ENCODE measurements at places on chromosomes 2 and 18. TPM values are rescaled to one million over a fixed set of nuclear protein-coding genes. Genes with fewer than 3 reads are reported as not detected.

The ACADL gene
- total RNA-seq: 17.3 TPM

The AFF3 gene
- 6.0 TPM for total RNA-seq

The WDR7 gene
- 39.4 TPM for total RNA-seq

The RSAD2 gene
- total RNA-seq: 0.56 TPM

The SCN7A gene
- total RNA-seq: 1.3 TPM

The MBOAT2 gene
- total RNA-seq: 8.9 TPM

The CNTNAP5 gene
- not detected for total RNA-seq

The TFPI gene
- 86.1 TPM for total RNA-seq

The STK39 gene
- total RNA-seq: 22.6 TPM

The CCDC85A gene
- 46.0 TPM for total RNA-seq

The GALNT14 gene
- total RNA-seq: 1.6 TPM

The CHST9 gene
- total RNA-seq: not detected

- DNase-seq: no peak
Observed at GRCh38 chr2:121142452-121142851, 142.6 kb downstream of the TFCP2L1 start.

GRCh38 chr18:13289481-13290205 lies 71.1 kb downstream of the LDLRAD4 start:
- no peak for DNase-seq

DNA sequence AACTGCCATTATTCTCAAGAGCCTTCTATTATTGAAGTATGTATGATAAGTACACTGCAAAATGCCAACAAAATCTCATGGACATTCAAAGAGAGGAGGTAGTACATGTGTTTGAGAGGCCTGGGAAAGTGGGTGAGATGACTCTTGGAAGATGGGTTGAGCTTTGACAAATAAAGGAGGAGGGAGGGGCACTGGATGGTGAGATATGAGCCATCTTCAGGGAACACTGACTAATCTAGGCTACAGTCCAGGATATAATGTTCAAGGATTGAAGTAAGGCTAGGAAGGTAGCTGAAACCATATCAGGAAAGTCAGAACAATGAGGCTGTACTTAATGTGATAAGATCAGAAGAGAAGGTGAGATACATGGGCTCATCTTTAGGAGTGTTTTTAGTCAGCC lies 559.7 kb downstream of the ZEB2 start:
- no peak for DNase-seq

DNA sequence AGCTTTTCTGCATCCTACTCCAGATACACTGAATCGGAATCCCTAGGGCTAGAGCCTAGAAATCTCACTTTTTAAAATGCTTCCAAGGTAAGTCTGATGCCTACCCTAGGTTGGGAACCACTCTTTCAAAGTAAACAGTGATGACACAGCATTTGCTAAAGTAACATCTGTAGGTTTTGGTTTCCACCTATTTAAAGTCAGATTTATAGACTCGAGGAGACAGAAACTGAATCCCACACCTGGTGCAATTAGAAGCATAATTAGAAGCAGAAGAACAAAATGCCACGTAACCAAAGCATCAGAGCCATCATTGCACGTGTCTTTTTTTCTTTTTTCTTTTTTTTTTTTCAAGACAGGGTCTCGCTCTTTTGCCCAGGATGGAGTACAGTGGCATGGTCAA lies 40.9 kb downstream of the PDK1 start:
- no peak for DNase-seq

DNA sequence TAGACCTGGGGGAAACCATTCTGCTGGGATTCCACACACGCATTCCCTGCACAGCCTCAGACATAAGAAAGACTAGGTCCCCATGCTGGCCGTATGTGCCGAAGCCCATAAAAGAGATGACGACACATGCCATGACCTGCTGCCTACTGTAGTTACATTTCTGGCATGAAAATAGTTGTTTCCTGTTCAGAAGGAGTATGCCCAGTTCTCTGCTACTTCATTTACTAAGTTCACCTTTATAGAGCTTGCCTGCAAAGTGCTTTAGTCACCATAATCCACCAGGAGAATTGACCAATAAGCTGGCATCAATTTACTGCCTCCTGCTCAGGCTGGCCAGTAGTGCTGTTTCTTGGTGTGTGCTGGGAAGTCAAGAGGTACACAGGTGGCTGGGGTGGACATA lies 150.2 kb upstream of the ALPP start:
- DNase-seq: no peak

DNA sequence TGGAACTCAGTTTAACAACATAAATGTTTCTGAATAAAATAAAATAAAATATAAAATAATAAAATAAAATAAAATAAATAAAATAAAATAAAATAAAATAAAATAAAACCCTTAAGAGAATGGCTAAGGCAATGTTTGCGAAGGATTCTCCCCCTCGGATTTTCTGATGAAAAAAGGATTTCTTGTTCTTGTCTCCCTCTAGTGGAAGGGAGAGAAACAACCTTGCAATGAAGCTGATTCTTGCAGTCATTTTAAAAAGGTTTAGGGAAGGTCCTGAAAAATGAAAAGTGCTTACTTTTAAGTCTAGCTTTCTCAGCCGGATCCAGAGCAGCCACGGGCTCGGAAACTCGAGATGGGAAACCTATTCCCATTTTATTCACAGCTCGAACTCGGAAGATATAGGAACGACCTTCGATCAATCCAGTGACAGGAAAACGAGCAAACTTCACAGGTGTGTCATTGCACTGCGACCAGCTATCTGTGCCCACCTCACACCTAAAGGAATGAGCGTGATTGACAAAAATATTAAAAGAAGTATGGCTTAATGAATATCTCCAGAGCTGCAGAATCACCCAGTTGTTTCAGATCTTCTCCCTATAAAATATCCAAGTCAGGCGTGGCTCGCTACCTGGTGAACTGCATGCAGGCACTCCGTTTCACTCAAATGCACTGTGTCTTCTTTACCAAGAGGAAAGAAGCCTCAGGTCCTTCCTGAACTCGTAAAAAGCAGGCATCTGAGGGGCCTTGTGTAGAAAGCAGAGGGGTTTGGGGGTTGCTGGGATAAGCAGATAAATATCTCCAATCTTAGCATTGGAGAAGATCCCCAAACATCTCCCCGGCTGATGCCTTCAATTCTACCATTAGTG lies 68.1 kb downstream of the MYOM1 start:
- no peak for DNase-seq

DNA sequence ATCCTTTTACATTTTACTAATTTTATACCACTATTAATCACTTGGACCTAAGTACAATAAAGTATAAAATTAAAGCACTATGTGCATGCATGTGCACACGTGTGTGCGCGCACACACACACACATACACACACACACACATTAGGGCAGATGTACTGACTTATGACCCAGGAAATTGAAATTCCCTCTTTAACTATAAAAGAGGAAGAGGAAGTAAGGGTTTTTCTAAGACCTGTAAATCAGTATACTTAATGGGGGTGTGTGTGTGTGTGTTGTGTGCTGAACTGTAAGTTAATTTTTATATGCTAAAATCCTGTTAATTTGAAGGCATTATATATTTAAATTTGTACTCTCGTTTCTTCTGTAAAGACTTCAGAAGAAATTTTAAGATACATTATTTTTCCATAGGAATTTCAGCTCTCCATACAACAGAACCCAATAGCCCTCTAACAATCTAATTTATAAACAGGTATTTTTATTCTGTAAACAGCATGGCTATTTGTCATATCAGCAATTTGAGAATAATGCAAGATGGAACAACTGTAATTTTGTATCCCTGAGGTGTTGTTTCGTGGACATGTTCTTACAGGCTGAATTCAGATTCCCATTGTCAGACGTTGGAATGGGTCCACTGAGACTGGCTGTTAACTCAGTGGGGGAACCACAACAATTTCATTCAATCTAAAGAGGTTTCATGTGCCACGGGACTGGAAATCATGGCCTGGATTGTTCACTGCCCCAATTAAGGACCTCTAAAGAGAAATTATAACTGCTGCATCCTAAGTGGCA lies 90.9 kb downstream of the PLA2R1 start:
- no peak for DNase-seq

- no peak for DNase-seq
Observed at GRCh38 chr2:64186699-64187605, 42.7 kb upstream of the PELI1 start.

- peak; percentile 96 for DNase-seq
Observed at GRCh38 chr2:110101280-110101844, 14.3 kb downstream of the MALL start.

DNA sequence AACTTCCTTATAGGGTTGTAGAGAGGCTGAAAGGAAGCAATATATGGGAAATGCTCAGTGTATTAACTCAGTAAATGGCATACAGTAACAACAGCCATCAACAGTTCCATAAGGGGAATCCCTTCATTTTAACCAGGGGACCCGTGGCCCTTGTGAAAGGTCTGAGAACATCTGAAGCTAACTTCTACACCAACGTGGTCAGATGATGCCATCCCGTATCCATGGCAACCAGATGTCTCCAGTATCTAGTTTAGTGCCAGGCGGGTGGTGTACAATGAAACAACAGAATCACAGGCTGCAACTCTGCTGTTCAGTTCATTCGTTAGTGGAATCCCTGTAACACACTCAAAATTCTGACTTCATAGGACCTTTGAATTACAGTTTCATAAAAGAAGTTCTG lies 162.3 kb downstream of the TGIF1 start:
- no peak for DNase-seq

- DNase-seq: no peak
Observed at GRCh38 chr2:28997237-28997846, 16.2 kb downstream of the TOGARAM2 start.

DNA sequence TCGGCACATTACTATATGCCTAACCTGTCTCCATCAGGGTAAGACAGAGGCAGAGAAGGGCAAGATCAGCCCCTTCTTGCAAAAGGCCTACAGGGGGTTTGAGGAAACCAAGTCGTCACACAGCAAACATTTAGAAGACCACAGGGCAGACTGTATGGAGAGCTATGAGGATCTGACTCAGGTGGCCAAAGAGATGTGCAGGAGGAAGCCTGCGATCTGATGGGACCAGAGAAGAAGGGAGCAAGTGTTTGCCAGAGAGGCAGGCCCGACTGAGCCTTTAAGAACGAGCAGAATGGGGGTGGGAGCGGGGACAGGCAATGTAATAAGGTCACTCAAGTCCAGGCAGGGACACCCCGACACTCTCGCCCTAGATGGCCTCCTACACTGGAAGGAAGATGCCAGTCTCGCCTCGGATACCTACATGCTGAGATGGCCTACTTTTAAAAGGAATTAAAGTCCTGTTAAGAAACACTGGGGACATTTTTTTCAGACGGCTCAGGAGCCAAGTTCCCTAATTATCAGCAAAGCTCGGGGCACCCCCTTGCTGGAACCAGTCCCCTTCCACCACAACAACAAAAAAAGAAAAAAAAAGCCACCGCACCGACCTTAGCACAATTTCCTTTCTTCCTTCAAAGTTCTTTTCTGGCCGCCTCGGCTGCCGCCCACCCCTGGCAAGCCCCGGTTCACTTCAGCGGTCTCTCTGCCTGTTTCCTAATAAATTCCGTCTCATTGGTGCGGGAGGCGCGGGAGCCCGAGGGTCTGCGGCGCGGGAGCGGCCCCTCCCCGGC lies 1.5 kb downstream of the SFXN5 start:
- DNase-seq: no peak

GRCh38 chr2:77363277-77363676 lies 158.9 kb downstream of the LRRTM4 start:
- no peak for DNase-seq

DNA sequence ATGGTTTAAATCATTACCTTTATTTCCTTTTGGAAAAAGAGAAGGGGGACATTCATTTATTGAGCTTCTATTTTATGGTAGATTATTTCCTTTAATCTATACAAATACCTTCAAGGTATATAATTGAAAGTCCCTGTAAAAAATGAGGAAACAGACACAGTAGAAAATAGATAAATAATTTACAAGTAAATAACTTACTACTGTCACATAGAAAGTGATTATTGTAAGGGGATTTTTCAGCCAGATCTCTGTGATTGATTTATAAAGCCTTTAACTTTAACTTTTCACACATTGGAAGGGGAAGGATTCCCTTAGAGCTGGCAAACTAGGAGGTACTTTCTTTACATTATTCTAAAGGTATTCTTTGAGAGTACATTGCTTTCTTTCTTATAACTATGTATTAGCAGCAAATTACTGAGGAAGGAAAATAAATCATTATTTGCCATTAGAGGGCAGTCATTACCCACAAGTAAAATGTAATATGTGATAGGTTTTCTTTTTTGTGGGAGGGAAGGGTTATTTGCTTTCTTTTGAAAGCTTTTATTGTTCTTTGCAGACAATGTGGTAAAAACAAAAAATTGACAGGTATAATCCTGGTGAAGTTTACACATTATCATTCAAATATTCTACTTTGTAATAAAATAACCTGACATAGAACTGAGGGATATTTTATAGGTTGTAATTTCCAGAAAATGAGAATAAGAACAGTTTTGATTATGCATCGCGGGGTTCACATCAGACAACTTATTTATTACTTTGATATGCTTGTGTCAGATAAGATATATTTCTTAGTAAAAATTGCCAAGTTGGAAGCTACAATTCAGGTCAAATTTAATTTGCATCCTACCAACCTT lies 24.8 kb upstream of the RPE start:
- DNase-seq: no peak

DNA sequence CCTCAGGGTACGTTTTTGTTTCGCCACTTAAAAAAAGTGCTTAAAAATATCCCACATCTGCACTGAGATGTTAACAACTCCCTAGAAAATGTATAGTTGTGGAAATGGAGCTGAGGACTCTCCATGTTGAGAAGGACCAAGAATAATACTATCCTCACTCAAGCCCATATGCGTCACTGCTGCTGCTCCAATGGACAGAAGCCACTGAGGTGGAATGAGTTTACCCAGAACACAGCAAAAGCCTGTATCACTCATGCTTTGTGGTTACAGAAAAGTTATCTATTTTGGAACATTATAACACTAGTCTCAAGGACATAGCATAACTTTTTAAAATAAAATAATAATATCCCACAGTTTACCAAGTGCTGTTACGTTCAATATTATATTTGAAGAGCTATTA lies 31.9 kb downstream of the DSC3 start:
- no peak for DNase-seq

GRCh38 chr2:18106841-18107240 lies 228.4 kb downstream of the KCNS3 start:
- DNase-seq: no peak

GRCh38 chr2:187105218-187105617 lies 256.2 kb upstream of the ZSWIM2 start:
- no peak for DNase-seq

- no peak for DNase-seq
Observed at GRCh38 chr2:66753660-66754059, 318.7 kb downstream of the MEIS1 start.

- DNase-seq: no peak
Observed at GRCh38 chr2:62369541-62370202, 136.3 kb downstream of the TMEM17 start.

GRCh38 chr2:40228310-40228709 lies 223.6 kb downstream of the SLC8A1 start:
- no peak for DNase-seq

DNA sequence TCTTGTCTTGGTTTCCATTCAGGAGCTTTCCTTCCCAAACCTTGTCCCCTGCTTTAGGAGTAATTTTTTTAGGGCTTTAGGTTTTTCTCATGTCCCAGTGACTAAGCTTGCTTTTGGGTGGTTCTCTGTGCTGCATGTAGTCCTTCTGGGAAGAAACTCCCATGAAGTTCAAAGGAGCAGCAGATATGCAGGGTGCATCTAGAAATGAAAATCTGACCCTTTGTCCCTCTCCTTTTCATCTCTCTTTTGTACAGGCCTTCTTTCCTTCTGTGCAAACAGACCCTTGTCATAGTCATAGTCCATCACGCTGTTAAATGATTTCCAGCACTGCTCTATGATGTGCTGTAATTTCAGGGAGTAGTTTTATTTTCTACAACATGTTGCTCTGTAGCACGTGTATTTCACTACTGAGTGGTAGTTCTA lies 20.4 kb downstream of the FMNL2 start:
- no peak for DNase-seq
